ENCODE measurements at places on chromosomes 16 and 17.

DNA sequence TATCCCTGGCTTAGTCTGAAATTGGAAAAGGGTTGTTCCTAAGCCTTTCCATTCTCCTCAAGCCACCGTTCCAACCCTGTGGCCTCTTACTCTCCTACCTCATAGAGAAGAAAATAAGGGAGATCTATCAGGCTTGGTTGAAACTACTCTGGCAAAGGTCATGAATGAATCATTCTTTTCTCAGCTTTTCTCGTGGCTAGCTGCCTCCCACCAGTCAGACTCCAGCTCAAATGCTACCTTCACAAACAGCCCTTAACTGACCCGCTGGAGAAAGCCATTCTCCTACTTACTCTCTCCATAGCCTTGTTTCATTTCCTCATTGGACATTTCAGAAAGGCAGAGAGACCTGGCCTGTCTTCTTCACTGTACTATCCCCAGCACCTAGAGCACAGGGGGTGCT, 8.9 kb downstream of the MYH10 start:
- DNase-seq, result no peak

DNA sequence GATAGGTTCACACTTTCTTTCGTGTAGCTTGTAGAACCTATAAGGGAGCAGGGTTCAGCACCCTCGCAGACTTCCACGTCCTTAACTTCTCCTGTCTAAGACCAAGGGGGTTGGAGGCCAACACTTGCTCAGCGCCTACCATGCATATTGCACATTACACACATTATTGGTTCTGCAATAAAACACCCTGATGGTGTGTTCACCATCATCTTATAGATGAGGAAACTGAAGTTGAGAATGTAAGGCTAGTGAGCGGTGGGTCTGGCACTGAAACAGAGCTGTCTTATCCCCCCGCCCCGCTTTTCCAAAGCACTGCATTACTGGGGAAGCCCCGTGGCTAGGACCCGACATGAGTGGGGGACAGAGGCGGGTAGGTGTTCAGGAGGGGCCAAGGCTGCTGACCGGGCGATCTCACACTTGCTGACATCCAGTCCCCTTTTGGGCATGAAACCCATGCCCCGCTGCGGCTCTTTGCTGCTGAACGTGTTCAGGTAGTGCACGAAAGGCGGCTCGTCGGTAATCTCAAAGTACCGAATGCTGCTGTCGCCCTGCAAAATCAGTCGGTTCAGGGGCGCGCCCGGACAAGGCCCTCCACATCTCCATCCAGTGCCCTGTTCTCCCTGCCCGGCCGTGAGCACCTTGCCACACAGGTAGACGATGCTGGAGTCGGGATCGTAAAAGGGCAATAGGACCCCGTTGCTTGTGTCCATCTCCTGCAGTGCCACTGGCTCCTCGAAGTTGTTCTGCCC, 6.2 kb downstream of the CORO6 start:
- no peak for DNase-seq

- DNase-seq, result no peak
Observed at GRCh38 chr16:79210607-79211006, 389.9 kb downstream of the MAF start.

DNA sequence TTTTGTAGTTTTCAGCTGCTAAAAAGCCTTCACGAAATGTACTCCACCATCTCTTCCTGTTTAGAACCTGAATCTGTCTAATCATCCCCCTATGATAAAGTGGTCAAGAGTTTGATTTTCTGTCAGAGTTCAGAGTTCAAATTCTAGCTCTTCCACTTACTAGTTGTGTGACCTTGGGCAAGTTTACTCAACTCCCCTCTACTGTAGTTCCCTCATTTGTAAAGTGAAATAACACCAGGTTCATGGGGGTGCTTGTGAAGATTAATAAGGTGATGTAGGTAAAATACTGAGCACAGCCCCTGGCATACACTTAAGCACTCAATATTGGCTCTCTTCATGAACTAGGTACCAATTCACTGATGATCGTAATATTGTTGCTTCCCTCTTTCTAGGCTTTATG, 1.2 kb upstream of the CDC6 start:
- DNase-seq, result no peak

DNA sequence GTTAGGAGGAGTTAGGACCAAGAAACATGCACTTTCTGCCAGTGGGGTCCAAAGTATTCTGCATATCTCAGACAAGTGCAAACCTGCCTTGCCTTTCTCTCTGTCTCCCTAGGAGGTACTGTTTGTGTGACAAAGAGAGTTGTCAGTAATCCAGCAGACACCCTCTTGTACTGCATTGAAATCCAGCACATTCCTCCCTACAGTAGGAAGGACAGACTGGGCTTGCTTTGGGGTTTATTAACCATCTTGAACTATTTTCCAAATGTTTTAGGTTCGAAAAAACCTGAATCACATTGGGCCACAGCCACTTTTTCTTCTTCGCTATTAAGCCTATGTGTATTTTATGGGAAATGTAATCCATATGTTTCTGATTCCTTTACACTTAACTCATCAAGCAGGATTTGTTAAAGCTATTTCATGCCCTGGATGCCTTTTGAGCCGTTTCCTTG, 204.2 kb upstream of the KCNJ16 start:
- DNase-seq, result no peak

GRCh38 chr16:56357765-56358322, 67.5 kb downstream of the AMFR start:
- no peak for DNase-seq

- DNase-seq, result no peak
Observed at GRCh38 chr16:79776243-79776847, 175.8 kb upstream of the MAF start.

- DNase-seq, result no peak
Observed at GRCh38 chr16:85945424-85945751, 46.4 kb downstream of the IRF8 start.

- DNase-seq, result no peak
Observed at GRCh38 chr17:36057911-36058310, 6.2 kb upstream of the CCL18 start.

GRCh38 chr17:57957886-57958285, 2.7 kb upstream of the CUEDC1 start:
- no peak for DNase-seq

DNA sequence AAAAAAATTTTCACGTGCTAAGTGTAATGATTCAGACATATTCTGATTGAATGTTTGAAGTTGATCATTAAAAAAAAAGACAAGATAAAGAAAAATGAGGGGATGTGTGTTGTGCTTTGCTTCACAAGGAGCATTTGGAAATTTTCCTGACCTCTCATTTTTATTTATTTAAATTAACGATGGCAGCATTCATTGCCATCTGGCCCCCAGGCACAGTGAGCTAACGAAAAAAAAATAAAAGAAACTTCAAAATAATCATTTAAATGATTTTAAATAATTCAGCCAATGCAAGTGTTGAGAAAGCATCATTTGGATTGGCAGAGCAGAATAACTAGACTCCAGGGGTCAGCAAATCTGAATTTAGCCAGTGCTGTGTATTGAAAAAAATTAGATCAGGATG, 1037.2 kb downstream of the CDH11 start:
- DNase-seq, result no peak

DNA sequence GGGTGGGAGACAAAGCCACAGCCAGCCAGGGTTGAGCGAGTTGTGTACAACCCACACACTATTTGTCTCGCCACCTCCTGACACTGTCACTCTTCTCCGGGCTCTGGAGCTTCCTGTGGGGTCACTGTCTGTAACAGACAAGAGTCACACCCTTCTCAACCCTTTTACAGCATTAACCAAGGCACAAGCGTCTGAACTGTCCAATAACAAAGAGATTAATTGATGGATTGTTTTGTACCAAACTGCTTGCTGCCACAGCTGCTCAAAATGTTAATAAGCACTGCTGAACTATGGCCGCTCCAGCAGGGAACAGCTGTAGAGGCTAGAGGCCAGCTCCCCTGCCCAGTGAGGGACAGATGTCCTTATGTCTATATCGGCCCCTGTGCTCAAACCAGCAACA, 25.2 kb upstream of the HYDIN start:
- no peak for DNase-seq

- no peak for DNase-seq
Observed at GRCh38 chr17:2237521-2237921, 66.1 kb downstream of the SMG6 start.

- no peak for DNase-seq
Observed at GRCh38 chr16:10314811-10315210, 71.0 kb upstream of the ATF7IP2 start.

DNA sequence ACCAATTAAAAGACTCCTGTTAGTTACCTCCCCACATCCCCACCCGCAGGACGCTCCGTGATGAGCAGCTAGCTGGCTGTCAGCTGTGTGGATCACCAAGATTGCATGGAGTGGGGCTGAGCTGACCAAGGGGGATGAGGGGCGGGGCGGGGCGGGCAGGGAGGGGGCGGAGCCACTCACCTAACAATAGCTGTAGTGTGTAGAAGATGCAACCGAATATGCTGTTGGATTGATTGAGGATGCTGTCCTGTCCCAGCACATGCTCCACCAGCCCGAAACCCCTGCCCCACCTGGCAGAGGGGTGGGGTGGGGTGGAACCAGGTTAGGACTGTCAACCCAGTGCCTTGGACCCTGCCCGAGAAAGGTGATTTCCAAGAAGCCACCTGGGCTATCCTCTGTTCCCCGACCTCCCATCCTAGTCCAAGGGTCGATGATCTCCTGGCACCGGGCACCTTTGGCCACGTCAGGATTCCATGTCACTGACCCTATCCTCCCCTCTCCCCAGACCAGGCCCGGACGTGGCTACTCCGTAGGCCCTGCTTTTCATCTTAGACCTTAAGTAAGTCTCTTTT, 1.4 kb downstream of the VKORC1 start:
- DNase-seq, result no peak

GRCh38 chr17:1203967-1204291, 24.1 kb upstream of the ABR start:
- no peak for DNase-seq

DNA sequence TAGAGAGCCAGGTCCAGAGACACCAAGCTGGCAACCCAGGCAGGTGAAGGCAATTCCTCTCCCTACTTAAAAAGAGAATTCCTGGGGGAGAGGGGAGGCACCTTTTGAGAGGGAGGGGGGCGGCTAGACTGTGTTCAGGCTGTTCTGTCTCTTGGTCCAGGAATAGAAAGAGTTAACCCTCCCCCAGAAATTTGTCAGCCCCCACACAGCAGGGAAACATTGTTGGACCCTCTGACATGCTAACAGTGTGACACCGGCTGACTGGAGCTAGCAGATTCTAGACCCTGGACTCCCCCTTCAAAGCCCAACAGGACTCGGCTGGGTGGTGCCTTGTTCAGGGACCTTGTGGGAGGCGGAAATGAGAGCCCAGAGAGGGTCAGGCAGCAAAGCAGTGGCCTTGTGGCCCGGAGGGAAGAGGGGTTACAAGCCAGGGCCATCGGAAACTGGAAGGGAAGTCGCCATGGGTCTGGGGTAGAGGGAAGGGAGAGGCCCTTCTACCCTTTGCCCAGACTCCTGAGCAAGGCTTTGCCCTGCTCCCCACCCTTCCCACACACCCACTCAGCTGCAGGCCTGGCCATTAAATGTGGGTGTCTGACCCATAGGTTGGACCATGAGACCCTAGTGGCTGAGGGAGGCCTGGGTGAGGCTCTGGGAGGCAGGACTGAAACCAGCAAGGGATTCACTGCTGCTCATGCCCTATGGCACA, 44.6 kb downstream of the RAI1 start:
- DNase-seq, result no peak

DNA sequence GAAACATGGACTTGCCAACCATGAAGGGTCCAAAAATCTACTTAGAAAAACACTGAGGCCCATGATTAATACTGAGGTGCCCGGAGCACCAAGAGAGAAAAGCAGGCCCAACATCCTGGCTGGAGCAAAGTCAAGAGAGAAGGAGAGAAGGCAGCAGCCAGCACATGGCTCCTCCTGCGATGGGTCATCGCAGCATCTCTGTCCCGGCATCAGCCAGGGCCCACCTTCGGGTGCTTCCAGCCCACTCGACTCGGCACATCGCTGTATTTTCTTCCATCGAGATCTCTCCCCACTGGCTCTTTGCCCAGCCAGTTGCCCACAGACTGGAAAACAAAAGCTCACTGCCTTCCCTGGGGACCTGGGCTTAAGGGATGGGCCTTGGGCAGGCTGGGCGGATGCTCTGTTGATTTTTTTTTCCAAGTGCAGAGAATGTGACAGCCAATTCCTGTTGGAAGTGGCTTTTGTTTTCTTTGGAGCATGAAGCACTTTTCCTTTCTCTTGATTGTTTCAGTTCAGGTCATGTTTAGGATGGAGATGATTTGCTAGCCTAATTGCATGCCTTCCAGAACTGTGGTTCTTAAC, 58.1 kb downstream of the CYB5B start:
- no peak for DNase-seq

DNA sequence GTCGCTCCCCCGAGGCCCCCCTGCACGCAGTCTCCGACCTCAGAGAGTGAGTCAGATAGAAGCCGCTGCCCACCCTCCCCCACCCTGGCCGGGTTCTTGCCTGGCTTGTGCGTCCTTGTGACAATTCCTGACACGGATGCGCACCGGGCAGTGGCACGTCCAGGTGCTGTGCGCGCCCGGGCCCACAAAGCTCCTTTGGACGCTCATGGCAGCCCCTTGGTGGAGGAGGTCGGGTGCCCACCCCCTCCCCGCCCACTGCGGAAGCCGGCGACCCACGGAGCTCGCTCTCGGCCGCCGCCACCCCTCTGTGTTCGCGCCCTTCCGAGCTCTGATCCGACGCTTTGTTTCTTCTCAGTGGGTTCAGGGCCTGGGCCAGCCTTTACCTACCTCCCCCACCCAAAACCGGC, 662 bp upstream of the TUBB3 start:
- no peak for DNase-seq

DNA sequence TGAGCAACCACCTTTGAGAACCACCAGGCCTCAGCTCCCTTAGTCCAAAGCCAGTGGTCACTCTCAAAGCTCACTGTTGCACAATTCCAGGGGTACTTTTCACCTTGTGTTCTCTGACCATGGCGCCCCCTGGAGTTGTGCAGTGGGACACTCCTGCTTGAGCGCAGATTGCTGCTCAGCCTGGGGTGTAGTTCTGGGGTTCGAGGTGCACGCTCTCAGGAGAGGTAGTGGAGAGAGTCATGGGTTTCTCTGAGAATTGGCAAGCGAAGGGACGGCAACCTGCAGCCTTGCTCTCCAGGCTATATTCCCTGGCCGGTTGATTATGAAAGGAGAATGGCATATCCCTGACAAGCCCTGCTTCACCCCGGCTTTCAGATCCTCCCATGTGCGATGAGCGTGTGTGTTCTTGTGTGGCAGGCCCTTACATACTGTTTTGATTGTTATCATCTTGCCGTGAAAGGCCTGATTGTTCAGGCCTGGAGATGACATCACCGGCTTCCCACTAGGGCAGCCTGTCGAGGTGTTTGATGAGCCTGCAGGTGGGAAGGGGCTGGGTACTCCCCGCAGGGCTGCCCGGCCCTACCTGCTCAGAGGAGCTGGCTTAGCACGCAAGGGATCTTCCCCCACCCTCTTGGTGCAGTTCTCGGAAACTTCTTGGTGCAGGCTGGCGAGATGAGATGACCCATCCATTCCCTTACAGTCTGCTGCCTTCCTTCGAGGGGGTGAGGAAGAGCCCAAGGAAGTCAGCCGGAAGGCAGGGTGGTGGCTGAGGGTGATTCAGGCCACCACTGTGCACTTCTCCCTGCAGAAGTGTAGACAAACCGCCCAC, 431.2 kb downstream of the SLC39A11 start:
- no peak for DNase-seq

- no peak for DNase-seq
Observed at GRCh38 chr17:78793415-78793814, 11.3 kb upstream of the CYTH1 start.

All from activated CD8-positive, alpha-beta memory T cell treated with anti-CD3 and anti-CD28 coated beads for 1 hour (primary cell).